Left hindlimb (tissue), 1 donor: ENCODE measurements at places on chromosomes 2 and 18.

GRCh38 chr2:163658556-163658955 is 77.3 kb downstream of the FIGN start:
- DNase-seq: no peak

GRCh38 chr2:191250400-191250799 is 5.2 kb downstream of the MYO1B start:
- DNase-seq: no peak

GRCh38 chr18:63259567-63260379 is 59.8 kb downstream of the BCL2 start:
- no peak for DNase-seq

DNA sequence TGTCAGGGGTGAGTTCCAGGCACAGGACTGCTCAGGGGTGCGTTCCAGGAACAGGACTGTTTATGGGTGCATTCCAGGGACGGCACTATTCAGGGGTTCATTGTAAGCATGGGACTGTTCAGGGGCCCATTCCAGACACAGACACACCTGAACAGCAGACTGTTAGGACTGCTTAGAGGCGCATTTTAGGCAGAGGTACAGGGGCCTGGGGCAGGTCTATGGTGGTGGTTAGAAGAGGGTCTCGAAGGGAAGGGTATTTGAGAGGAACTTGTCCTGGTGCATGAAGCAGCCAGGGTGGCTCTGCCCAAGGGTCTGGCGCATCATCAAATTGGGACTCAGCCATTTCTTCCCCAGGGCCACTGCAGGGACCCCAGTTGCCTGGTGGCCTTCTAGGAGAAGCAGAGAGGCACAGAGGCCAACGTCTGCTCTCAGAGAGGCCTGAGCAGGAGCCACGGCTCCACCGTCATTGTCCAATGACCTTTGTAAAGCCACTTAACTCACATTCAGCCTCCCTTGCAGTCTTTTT is 14.8 kb upstream of the MLPH start:
- DNase-seq: peak; percentile 21

DNA sequence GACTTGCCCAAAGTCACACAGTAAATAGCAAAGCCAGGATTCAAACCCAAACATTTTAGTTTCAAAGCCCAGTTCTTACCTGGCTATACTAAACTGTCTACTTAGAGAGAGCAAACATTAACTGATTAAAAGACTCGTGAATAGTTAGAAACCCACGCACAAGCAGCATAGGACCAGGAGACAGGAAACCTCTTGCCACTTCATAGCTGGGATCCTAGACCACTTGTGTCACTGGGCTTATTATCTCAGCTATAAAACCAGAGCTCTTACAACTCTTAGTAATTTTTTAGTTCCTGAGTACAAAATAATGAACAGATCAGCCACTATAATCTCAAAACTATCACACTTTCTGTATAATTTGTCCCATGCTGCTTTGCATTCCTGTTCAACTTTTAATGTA is 2.4 kb upstream of the AAK1 start:
- no peak for DNase-seq

DNA sequence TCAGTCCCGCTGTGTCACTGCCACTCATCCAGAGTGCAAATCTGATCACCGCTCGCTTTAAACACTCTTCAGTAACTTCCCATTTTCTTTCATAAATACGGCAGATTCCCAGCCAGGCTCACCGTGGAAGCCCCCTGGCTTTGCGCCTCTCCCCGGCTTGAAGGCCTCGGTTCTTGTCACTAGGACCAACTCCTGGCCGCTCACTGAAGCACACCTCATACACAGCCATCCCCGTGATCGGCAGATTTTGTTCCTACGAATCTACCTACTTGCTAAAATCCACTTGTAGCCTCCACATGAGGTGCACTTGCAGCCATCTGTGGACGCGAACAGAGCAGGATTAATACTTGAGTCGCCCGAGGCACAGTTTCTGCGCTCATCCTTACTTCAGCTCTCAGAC is 462.4 kb upstream of the MYT1L start:
- no peak for DNase-seq

GRCh38 chr2:197269815-197270214 is 40.8 kb downstream of the ANKRD44 start:
- no peak for DNase-seq

DNA sequence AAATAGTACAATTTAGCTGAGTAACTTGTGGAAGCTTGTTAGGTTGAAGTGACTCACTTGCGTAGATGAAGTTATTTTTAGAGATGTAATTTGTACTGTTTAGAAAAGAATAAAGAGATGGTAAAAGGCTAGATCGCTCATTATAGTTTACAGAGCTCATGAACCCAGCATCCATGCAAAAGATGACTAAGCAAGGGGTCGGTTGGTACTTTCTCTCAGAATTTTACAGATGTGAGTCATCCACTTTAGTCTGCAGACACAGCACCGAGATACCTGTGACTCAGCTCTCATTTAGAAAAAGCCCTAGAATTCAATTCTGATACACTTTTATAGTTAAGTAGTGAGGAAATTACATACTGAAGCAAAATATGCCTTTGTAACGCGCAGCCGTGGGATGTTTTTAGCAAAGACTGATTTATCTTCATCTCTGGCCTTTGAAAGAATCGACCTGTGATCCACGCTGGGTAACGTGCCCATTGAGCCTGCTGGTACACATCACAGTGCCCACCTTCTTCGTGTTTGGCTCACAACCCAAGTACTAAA is 116.5 kb upstream of the FOSL2 start:
- DNase-seq: no peak

GRCh38 chr2:46177461-46178089 is 119.6 kb upstream of the EPAS1 start:
- DNase-seq: no peak

- DNase-seq: no peak
Measured at GRCh38 chr2:101566632-101567228, 91.8 kb upstream of the RFX8 start.

DNA sequence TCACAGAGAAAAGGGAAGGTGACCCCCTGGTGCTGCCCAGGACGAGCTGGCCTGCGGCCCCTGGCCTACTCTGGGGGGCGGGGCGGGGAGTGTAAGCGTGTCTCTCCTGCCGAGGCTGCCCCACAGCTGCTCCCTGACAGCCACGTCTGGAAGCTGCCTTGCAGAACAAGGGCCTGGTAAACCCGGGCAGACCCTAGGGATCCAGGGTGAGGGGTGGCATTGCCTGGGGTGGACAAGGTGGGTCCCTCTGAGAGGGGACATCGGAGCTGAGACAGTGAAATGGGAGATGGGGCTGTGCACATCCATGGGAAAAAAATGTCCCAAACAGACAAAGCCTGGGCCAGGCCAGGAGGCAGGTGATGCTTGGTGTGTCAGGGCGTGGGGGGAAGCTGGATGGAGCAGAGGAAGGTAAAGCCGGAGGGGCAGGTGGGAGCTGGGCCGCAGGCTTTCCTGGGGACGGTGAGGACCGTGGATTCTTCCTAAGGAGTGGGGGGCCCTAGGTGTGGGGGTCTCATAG is 66.0 kb upstream of the HDAC4 start:
- peak; percentile 16 for DNase-seq

DNA sequence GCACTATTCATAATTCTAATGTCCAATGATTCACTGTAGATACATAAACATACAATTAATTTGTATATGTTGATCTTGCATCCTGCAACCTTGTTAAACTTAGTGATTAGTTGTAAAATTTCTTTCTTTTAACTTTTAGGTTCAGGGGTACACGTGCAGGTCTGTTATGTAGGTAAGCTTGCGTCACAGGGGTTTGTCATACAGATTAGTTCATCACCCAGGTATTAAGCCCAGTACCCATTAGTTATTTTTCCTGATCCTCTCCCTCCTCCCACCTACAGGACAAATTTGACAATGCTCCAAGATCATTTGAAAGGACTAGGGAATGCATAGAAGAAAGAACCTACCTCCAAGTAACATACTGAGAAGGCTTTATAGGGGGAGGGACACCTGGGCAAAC is 290.1 kb downstream of the SRBD1 start:
- no peak for DNase-seq

- DNase-seq: no peak
Measured at GRCh38 chr2:84532291-84532690, 16.0 kb downstream of the DNAH6 start.

DNA sequence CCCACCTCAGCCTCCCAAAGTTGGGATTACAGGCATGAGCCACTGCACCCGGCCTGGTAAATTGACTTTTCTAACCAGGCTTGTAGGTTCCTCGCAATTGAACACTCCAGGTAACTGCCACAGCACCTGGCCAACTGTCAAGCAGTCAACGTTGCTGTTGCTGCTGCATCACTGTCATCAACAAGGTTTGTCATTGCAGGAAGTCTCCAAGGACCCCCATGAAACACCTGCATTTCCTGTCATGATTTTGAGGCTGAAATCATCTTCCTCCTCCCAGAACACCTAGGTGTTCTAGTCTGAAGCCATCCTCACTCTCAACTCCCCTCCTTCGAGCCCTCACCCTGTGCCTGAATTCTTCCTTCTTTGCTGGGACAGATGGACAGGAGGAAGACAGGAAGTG is 29.7 kb downstream of the GYPC start:
- DNase-seq: no peak

DNA sequence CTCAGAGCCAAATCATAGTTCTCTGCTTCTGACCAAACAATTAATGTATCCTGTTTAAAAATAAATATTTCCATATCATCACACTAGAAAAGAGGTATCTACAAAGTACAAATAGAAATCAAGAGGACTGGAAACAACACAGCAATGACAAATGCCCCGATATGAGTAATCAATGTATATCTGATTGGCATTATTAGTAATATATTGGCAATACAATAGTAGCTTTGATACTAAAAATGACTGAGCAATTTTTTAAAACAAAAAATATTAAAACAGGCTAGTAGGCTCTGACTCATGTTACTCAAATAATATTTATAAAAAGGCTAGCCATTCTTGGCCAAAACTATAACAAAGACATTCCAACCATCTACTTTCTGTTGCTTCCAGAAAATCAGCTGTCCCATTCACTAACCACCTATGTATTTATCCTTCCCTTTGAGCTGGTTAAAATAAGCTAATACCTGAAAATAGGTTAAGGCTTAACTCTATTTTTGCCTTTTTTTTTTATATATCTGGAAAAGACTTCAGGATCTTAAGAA is 13.3 kb downstream of the PPP4R3B start:
- DNase-seq: no peak

GRCh38 chr2:16625201-16625729 is 40.4 kb downstream of the CYRIA start:
- DNase-seq: no peak

GRCh38 chr2:190311893-190312634 is 7.6 kb downstream of the HIBCH start:
- no peak for DNase-seq

GRCh38 chr18:44093253-44093652 is 587.4 kb upstream of the SETBP1 start:
- DNase-seq: no peak

DNA sequence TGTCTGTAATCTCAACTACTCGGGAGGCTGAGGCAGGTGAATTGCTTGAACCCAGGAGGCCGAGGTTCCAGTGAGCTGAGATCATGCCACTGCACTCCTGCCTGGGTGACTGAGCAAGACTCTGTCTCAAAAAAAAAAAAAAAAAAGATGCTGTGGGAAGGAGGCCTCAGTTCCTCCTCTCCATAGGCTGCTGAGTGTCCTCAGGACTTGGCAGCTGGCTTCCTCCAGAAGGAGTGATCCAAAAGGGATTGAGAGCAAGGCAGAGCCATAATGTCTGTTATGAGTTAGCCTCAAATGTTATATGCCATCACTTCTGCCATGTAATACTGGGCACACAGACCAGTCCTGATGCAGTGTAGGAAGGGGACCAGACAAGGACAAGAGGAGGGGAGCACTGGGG is 6.6 kb upstream of the NPC1 start:
- no peak for DNase-seq

GRCh38 chr2:130828461-130828860 is 8.3 kb upstream of the ARHGEF4 start:
- DNase-seq: no peak

- no peak for DNase-seq
Measured at GRCh38 chr2:111664275-111664850, 219.6 kb downstream of the ANAPC1 start.

DNA sequence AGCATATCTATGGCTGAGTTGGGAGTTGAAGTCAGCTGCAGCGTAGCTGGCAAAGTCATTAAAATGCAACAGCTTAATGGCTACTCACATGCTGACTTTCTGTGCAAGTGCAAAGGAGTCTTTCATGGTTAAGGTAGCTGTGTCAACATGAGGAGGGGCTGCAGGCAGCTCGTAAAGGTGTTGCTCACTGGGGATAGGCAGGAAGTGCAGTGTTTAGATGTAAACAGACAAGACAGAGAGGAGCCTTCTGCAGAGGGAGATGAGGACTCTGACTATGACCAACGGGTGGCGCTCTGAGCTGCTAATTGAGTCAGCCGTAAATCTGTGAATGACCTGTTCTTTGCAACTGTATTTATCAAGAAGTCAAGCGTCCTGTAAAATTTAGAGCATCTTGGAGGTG is 22.3 kb upstream of the CAVIN2 start:
- no peak for DNase-seq

- no peak for DNase-seq
Measured at GRCh38 chr2:236538242-236538641, 31.4 kb upstream of the ACKR3 start.
